ENCODE measurements at places on chromosomes 7 and 10.
A peak's percentile ranks its signal among the peaks of the same experiment; 100 is the strongest.

- DNase-seq: no peak
These were observed 511.1 kb upstream of the C7orf33 start for GRCh38 chr7:148079206-148080080.

- DNase-seq: peak; percentile 23
These were observed 4.0 kb upstream of the SH3PXD2A start for GRCh38 chr10:103859161-103860086.

DNA sequence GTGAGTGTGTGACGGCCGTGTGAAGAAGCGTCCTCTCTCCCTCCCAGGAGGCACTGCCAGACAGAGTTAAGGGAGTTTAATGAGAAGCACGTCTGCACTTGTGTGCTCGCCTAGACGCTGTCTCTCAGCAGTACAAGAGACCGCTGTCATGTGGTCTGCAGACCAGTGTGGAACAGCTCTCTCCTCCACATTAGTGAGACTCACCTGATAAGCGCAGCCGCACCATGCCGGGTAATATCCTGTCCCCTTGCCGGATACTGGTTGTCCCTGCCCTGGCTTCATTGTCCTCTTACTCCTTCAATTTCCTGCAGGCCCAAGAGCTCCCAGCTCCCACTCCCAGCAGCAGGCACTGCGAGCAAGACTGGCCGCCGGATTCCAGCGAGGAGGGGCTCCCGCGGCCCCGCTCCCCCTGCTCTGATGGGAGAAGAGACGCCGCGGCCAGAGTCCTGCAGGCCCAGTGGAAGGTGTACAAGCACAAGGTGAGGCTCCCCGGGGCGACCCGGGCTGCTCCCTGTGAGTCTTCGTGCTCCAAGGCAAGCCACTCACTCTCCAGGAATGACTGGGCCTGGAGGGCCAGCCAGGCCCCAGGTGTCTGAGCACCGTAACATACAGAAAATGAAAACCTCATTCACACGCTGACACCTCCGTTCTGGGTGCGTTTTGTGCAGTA, 33.5 kb upstream of the TTYH3 start:
- DNase-seq: no peak

DNA sequence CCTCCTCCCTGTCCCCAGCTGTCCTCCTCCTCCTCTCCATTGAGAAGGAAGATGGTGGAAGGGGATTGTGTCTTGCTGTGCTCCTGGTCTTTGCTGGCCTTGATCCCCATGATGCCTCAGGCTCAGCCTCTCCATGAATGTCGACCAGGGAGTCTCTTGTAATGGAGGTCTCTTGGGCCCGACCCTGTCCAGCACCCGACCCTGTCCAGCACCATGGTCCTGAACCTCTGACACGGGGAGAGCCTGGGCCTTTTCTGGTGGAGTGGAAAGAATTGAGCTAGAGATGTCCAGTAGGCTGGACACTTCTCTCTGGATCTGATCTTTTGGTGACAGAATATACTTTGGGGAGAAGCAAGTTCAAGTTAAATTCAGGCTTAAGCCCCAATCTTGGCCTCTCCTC, 42.3 kb upstream of the HMX3 start:
- no peak for DNase-seq

- no peak for DNase-seq
These were observed 82.4 kb upstream of the TRIL start for GRCh38 chr7:29040579-29040925.

DNA sequence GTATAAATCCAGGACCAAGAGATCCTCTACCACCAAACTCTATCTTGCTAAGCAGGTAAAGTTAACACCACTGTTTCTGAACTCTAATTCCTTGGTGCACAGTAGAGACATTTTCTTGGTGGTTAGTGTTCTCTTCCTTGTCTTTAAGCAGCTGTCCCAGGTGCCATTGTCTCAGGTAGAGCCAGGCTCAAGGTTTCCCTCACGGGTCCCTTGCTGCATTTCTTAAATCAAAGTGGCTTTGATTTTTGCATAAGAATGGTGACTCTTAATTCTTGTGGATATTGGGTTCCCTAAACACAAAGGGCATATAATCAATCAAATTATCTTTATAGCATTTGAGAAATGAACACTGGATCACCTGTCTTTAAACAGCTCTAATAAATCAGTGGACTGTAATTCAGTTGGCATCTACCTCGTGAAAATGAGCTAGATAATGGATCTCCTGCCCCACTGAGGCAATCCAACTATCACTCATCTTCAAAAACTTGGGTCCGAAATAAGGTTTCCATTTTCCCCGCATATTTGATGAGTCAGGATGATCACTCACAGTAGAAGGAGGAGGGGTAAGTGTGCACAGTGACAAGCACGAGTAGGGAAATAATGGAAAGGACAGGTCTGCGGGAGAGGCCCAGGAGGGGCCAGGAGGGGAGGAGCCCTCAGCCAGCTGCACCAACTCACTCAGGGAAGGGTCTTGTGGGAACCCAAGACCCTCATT, 2.4 kb downstream of the ABCC2 start:
- DNase-seq: no peak
